ENCODE measurements at places on chromosomes 6 and 20.

DNA sequence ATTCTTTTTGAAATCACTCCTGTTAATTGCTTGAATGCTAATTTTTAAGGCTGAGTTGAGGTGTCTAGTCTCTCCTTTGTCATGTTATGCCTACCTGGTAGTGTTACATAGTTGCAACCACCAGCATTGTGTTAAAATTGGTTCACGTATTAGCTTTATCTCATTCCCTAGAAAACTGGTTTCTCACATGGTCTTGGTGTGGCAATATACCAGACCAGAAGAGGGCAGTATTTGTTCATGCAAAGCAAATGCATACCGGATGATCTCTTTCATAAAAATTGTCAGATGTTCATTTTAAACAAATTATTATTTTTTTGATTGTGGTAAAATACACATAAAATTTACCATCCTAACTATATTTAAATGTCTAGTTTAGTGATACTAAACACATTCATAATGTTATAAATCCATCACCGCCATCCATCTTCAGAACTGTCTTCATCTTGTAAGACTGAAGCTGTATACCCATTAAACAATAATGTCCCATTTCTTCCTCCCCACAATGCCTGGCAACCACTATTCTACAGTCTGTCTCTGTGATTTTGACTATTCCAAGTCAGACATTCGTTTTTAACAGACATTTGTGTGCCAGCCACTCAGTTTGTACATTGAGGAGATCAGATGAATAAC is 92.8 kb downstream of the ATRN start:
- peak; percentile 51 for DNase-seq

DNA sequence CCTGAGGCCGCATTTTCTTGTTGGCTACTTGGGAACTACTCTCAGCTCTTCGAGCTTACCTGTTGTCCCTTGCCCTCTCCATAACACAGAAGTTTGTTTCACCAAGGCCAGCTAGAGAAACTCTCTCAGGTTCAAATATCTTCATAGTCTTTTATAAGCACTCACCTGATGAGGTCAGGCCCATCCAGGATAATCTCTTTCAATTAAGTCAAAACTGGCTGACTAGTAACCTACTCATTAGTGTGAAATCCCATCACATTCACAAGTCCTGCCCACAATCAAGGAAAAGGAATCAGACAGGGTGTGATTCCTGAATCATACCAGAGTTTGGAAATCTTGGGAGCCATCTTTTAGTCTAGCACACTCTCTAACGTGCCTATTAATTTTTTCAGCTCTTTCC is 195.2 kb upstream of the HS3ST5 start:
- DNase-seq: no peak

- DNase-seq: peak; percentile 96
These were observed 156.9 kb downstream of the VEGFA start for GRCh38 chr6:43926634-43927531.

GRCh38 chr20:22745194-22745500 is 160.8 kb upstream of the FOXA2 start:
- no peak for DNase-seq

- no peak for DNase-seq
These were observed 5.5 kb upstream of the C20orf202 start for GRCh38 chr20:1197801-1198200.

DNA sequence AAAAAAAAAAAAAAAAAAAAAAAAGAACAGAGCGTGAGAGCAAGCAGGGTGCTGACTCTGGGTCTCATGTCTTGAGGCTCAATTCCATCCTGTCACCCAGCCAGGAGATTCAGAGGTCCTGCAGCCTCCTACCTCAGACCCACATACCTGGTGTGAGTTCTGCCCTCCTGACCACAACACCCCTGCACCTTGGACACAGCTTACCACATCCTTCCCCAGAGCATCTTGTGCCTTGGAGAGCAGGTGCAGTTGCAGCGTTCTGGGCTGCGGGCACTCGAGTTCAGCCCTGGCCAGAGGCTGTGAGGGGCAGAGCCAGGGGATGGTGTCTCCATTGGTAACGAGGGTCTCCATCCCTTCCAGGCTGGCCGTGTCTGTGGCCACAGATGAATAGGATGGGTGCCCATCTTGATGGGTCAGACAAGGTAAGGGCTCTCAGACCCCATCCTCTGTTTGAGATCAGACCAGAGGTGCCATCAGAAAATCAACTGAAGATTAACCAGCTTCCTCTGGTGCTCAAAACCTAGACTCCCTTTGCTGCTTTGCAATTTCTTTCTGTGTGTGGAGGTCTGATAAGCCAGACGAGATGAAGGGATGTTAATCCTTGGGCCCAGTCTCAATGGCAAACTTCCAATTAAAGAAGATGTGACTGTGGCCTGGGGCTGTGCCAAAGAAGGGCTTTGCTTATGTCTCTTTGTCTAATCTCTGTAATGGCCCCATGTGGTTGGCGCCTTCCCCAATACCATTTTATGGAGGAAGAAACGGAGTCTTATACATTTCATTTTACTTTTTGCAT is 14.7 kb upstream of the ZNF831 start:
- DNase-seq: no peak

DNA sequence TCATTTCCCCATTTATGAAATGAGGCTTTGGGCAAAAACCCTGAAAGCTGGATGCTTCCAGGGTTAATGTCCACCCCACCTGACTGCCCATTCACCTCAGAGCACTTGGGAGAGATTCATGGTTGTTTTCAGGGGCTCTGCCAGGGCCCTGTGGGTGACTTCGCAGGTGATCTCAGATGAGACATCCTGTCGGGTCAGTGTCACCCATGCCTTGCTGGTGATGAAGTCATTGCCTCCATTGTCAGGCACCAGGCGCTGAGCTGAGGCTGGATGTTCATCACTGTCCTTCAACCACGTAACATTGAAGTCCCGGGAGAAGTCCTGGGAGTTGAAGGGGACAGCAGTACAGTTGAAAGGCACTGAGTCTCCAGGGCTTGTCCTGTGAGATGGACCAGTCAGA is 115.6 kb upstream of the SIRPA start:
- no peak for DNase-seq
